ENCODE measurements at places on chromosomes 2 and 18. TPM values are rescaled to one million over a fixed set of nuclear protein-coding genes. Genes with fewer than 3 reads are reported as not detected.
A peak's percentile ranks its signal among the peaks of the same experiment; 100 is the strongest.

DNA sequence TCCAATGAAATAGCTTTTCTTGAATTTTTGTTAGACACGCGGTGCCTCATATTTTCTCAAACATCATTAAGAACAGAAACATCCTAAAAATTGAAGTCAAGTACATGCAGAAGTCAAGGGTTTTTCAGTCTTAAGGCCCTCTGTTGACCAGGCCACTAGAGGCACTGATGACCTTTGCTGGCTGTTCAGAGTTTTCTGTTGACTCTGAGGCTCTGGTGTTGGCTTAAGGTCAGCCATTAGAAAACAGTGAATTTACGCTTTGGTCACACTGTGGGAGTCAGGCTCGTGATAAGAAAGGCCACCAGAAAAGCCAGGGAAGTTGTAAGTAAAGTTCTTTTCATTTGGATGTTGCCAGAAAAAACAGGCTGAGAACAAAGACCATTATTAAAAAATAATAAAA, 5.8 kb upstream of the UPP2 start:
- no peak for DNase-seq

DNA sequence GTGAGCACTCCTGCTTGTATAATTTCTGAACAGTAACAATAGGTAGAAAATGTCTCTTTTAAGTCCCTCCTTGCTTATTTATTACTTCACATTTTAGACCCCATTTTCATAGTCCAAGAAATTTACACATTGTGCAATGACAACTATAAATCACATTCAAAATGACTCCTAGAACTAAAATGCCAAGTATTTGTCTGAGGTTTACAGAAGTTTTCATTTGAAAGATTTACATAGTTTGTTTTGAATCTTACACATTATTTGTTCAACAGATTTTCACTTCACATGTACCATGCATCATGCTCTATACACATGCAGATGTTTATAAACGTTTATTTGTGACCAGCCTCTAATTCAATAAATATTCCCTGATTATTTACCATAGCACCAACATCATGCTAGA, 15.7 kb upstream of the TRIB2 start:
- no peak for DNase-seq

- no peak for DNase-seq
Observed at GRCh38 chr2:8549942-8550341, 131.9 kb upstream of the ID2 start.

GRCh38 chr18:75962036-75962572, 532.9 kb downstream of the ZNF516 start:
- DNase-seq = no peak

GRCh38 chr2:46902465-46902864, 13.1 kb downstream of the MCFD2 start:
- DNase-seq = no peak

- no peak for DNase-seq
Observed at GRCh38 chr2:226366920-226367319, 432.7 kb downstream of the IRS1 start.

DNA sequence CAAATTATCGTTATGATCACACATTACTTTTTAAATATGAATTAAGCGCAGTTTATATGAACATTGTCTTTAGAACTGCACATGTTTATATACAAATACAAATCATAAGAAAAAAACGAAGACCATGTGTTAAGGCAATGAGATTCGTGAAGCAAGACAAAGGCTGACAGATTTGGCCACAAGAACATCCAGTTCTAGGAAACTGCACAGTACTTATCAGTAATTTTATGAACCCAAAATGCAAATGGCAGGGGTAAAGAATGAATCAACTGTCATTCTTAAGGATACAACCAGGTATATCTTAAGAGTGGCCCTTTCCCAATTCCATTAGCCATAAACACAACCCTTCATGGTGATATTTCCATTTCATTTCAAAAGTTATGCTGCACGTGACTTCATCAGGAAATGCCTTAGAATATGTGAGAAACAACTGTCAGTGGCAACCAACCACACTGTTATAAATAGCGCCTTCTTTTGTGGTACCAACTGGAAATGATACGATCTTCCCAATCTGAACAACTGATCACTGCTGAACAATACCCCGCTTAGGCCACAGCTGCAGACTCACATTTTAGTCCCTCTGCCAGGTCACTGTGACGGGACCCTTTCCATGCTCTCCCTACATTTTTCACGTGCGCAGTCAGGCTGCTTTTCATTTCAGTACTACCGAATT, 144.9 kb downstream of the L3MBTL4 start:
- no peak for DNase-seq

DNA sequence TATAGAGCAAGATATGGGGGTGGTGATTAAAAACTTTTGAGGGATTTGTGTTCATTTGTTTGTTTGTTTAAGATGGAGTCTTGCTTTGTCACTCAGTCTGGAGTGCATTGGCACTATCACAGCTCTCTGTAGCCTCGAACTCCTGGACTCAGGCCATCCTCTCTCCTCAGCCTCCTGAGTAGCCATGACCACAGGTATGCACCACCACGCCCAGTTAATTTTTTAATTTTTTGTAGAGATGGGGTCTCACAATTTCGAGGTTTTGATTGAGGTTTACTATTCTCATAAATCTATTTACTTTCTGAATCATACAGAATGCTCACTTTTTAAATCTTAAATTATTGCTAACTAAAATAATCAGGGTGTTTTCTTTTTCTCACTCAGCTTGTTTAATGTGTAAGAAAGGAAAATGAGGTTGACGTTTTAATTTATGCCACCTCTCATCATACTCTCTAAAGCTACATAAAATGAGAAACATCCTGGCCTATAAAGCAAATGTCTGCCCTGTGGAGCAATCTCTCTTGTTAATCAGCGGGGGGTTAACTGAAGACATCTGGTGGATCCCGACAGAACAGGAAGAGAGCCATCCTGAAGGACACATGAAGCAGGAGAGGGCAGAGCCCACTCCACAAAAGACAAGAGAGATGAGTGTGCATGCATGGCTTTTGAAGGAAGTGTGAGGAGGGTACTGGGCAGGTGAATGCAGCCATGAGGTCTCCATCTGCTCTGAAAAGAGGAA, 589.1 kb upstream of the SLC8A1 start:
- no peak for DNase-seq

Gene EVX2
- total RNA-seq = not detected

- DNase-seq = peak; percentile 34
Observed at GRCh38 chr2:174605687-174606086, 8.1 kb upstream of the WIPF1 start.

GRCh38 chr2:174004905-174005605, 39.9 kb upstream of the SP3 start:
- DNase-seq = no peak

DNA sequence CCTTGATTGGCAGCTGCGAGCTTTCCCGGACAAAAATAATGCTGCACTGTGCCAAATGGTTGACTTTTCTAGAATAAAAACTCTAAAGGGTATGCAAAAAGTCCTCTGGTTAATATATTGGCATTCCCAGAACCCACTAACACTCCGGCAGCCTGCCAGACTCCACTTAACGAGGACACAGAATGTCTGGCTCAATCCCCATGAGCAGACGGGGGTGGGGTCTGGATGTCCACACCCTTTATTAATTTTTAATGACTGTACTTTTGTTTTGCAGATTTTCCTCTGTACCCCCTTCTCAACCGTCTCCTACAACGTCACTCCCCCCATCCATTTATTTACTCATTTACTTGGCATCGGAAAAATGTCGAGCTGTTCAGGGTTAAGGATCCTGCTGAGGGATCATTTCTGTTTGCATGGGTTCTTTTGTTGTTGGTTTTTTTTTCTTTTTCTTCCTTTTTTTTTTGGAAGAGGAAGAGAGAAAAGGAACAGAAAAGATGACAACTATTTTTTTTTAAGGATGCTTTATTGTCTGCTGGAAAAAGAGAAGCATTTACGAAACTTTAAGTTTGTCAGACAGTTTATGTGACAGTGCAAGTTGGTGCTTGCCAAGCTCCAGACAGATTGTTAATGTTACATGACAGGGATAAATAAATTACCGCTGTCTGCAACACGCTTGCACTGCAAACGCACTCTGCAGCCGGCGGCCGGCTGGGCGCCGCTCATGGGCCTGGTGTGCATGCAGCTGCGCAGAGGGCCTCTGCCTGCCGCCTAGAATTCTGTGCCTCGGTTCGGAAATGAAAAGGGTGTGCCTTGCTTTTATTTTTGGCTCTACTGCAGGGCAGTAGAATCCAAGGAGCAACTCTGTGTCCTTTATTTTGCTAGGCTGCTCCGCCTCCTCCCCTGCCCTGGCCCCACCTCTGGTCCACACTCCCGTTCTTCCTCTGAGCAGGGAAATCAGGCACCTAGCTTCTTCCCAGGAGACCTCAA, 3.6 kb downstream of the LDLRAD4 start:
- no peak for DNase-seq

GRCh38 chr2:19361325-19361990, 3.0 kb upstream of the OSR1 start:
- peak; percentile 33 for DNase-seq

Gene DOK6
- total RNA-seq = not detected

DNA sequence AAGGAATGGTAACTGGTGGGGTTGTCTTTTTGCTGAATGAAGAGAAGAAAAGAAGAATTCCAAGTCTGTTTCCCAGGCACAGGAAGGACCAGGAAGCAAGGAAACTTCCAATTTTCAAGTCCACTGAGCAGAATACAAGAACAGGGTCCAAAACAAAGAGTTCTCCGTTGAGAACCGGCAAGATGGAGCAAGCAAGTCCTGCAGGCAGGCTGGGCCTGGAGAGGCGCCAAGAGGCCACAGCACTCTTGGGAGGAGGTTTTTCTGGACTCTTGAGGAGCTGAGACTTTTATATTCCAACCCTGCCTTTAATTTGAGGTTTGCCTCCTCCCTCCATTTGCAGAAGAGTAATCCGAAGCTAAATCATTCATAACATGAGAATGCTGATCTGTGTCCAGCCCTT, 224.5 kb downstream of the IKZF2 start:
- DNase-seq = no peak

Gene MC4R
- not detected for total RNA-seq

GRCh38 chr2:8457092-8457481, 224.8 kb upstream of the ID2 start:
- no peak for DNase-seq

Gene CRYGD
- not detected for total RNA-seq

DNA sequence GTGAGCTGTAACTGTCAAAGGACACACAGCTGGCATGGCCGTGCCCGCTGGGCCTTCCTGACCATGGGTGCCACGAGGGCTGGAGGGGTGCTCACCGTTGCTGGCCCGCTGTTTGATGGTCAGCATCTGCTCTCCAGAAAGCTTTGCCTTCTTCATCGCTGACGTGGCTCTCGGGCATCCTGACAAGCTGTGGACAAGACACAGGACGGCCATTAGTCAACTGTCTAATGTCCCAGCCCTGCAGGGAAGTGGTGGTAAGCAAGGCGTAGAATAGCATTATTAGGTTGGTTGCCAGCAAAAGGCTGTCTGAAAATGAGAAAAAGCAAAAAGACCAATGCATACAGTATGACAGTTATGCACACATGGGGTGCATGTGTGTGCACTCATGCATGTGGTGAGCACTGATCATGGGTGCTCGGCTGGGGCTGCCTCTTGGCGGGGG, 64.7 kb upstream of the PXDN start:
- no peak for DNase-seq

Gene GCKR
- 1.2 TPM for total RNA-seq

GRCh38 chr2:190569994-190570755, 35.7 kb upstream of the NEMP2 start:
- no peak for DNase-seq

DNA sequence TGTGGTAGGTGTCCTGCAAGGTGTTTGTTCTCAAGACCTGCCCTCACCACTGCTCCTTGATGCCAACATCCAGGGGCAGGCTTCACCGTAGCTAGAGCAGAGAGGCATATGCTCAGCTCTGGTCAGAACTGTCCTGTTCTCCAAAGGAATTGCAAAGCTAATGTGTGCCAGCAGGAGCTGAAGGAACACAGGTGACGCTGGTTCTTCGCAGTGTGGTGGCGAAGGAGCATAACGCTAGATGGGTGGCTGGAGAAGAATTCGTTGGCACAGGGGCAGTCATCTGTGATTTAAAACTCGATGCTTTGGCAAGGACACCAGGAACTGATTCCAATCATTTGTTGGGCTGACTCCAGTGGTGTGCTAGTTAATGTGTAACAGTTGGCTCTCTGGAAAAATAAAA, 11.4 kb upstream of the PER2 start:
- DNase-seq = no peak

DNA sequence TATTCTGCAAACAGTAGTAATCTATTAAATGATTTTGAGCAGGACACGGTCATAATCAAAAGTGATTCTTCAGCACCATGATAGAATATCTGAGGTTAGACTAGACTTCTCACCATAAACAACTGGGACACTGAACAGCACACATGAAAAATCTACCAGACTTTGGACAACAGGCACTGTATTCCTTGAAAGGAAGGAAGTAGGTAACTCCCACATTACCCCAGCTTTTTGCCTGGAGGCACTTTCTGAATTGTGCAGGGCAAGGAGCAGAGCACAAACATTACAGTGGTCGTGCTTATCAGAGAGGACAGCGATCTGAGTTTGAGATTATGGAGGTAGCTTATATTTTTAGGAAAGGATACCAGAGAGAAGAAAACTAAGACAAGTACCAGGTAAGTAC, 25.3 kb upstream of the IL1RL1 start:
- no peak for DNase-seq

DNA sequence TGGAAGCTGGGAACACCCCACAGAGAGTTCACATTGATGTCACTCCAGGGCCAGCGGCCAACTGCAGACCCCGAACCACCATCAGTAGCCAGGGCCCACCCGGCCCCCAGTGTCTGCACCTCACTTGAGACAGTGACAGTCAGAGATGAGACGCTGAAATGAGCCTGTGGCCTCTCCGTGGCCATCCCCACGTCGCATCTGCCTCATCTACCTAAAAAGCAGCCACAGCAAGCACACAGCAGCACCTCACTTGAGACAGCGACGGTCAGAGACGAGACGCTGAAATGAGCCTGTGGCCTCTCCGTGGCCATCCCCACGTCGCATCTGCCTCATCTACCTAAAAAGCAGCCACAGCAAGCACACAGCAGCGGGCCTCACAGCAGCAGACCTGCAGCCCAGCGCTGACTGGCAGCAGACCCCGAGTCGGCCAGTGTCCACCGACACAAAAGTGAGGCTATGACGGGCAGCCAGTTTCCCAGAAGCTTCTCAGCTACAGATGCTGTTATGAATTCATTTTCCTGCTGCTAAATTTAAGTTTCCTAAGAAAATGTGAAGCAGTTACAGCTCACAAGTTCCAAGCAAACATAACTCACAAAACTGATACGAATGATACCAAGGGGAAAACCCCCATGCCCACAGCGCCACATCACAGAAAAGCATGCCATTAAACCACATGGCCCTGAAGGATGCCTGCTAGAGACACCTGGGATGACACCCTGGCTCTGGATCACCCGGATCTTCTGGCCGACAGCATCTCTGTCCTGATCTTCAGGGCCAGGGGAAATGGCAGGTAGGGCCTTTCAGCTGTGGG, 27.7 kb downstream of the SNORC start:
- no peak for DNase-seq

GRCh38 chr18:23134780-23135549, at the start of gene CABLES1:
CABLES1 (plus strand) TSS chr18:23135485; CDS start chr18:23135763, 278 bp downstream.
- peak; percentile 84 for DNase-seq

GRCh38 chr2:61229936-61230335, 67.9 kb downstream of the C2orf74 start:
- DNase-seq = no peak

Gene CRACDL
- 3.8 TPM for total RNA-seq

- no peak for DNase-seq
Observed at GRCh38 chr18:51154431-51155063, 42.9 kb downstream of the MEX3C start.

Gene FASTKD2
- total RNA-seq = 24.1 TPM
